ELF-1 (cell line): ENCODE measurements at places on chromosomes 4 and X.
A peak's percentile ranks its signal among the peaks of the same experiment; 100 is the strongest.

DNA sequence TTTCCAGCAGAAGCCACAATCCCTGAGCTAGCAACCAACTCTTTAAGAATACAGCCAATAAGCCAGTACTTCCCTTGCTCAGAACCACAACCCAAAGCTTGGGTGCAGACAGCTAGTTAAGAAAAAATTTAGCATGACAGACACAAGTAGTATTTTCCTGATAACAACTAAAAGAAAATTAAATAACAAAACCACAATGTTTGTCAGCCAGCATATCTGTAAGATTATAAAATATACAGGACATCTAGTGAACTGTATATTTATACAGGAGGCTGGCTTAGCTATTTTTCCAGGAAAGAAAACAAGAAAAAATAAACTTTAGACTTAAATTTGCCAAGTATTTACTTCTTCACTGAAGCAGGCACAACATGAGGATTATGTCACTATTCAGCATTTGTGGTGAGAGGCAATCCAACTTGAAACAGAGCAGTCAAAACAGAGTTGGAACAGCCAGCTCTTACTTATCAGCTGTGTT, 6.6 kb downstream of the PF4V1 start:
- no peak for DNase-seq

- no peak for DNase-seq
Observed at GRCh38 chr4:107691378-107691777, 28.7 kb downstream of the PAPSS1 start.

- no peak for DNase-seq
Observed at GRCh38 chrX:139186991-139187390, 343.5 kb upstream of the F9 start.

- no peak for DNase-seq
Observed at GRCh38 chr4:80172203-80172602, 25.1 kb upstream of the PRDM8 start.

GRCh38 chrX:96685210-96686099, 813 bp downstream of the DIAPH2 start:
- peak; percentile 56 for DNase-seq

- DNase-seq = no peak
Observed at GRCh38 chr4:37503261-37503660, 182.9 kb downstream of the RELL1 start.

- peak; percentile 61 for DNase-seq
Observed at GRCh38 chr4:76897536-76898384, at the start of gene SOWAHB. Gene SOWAHB, minus strand, starts transcription at chr4:76898144. Its CDS starts 295 bp downstream, at chr4:76897849.

GRCh38 chrX:149472625-149473024, 32.5 kb downstream of the IDS start:
- no peak for DNase-seq

DNA sequence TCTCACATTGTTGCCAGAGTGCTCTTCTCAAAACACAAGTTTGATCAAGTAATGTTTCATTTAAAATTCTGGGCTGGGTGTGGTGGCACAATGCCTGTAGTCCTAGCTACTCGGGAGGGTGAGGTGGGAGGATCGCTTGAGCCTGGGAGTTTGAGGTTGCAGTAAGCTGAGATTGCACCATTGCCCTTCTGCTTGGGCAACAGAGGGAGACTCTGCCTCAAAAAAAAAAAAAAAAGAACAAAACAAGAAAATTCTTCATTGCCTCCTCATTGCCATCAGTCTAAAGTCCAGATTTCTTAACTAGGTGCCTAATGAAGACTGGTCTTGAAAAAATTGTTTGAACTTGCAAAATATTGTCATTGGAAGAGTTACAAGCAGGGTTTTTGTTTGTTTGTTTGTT, 120.1 kb downstream of the MFAP3L start:
- no peak for DNase-seq

- no peak for DNase-seq
Observed at GRCh38 chrX:40544343-40545266, 36.2 kb upstream of the ATP6AP2 start.

DNA sequence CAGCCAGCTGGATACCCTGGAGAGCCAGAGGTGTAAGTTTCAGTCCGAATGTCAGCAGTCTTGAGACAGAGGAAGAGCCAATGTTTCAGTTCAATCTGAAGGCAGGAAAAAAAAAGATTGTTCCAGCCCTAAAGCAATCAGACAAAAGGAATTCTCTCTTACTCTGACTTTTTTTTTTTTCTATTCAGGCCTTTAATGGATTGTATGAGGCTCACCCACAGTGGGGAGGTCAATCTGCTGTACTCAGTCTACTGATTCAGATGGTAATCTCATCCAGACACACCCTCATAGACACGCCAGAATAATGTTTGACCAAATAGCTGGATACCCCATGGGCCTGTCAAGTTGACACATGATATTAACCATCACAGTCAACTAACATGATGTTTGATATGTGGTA, 51.9 kb downstream of the TEX13A start:
- no peak for DNase-seq

DNA sequence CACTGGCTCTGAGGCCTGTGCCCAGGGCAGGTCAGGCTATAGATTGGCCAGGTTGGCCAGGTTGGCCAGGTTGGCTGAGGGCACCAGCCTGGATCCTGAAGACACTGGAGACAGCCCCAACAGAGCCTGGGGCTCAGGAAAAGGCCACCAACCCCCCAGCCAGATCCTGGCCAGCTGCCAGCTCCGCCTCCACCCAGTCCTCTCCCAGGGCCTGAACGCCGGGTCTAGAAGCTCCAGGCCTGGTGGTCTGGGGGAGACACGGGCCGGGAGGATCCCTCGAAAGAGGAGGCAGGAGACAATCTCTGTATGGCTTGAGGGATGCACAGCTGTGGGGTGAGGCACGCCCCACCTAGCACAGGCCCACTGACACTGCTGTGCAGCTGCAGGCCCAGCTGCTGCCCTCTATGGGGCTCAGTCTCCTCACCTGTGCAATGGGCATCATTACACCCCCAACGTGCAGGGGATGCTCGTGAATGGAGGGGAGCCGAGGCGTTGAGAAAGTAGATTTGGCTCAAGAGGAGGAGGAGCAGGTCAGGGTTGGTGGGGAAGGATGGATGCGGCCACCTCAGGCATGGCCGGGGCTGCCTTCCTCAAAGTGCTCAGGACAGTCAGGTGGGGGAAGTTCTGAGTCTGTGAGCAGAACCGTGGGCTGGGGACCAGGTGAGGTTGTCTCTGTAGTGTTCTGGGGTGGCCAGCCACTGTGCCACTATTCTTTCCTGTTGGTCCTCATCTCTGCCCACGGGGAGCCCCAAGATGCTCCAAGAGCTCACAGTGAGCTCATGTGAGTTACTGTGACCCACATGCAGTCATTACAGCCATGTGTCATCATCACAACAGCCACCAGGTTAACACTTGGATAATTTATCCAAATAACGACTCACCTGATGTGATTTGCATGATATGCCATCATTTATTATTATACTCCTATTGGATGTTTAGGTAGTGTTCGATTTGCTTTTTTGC, 10.8 kb upstream of the GAGE10 start:
- DNase-seq = no peak

GRCh38 chr4:106898621-106899230, 137.4 kb downstream of the DKK2 start:
- peak; percentile 1 for DNase-seq

GRCh38 chr4:4533461-4534169, 8.2 kb downstream of the STX18 start:
- no peak for DNase-seq

DNA sequence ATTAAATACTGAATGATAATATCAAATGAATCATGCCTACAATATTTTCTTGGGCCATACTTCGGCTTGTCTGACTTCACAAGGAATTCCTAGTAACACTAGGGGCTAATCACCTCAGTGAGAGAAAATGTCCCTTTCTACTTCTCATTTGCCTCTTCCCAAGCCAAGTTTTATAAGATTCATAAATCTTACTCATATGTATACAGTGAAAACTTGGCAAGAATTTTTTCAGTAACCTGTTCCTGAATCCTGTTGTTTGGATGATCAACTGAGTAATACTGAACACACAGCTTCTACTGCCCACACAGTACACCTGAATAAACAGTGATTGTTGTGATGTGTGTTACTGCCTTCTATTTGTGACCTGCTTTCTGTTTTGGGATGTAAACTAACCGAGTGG, 16.5 kb downstream of the TMPRSS11E start:
- no peak for DNase-seq
